ENCODE measurements at places on chromosomes 2 and 18.

- DNase-seq: no peak
Observed at GRCh38 chr2:70718736-70719135, 49.3 kb downstream of the ADD2 start.

GRCh38 chr2:30899516-30900054, 92.3 kb upstream of the CAPN13 start:
- DNase-seq: no peak

DNA sequence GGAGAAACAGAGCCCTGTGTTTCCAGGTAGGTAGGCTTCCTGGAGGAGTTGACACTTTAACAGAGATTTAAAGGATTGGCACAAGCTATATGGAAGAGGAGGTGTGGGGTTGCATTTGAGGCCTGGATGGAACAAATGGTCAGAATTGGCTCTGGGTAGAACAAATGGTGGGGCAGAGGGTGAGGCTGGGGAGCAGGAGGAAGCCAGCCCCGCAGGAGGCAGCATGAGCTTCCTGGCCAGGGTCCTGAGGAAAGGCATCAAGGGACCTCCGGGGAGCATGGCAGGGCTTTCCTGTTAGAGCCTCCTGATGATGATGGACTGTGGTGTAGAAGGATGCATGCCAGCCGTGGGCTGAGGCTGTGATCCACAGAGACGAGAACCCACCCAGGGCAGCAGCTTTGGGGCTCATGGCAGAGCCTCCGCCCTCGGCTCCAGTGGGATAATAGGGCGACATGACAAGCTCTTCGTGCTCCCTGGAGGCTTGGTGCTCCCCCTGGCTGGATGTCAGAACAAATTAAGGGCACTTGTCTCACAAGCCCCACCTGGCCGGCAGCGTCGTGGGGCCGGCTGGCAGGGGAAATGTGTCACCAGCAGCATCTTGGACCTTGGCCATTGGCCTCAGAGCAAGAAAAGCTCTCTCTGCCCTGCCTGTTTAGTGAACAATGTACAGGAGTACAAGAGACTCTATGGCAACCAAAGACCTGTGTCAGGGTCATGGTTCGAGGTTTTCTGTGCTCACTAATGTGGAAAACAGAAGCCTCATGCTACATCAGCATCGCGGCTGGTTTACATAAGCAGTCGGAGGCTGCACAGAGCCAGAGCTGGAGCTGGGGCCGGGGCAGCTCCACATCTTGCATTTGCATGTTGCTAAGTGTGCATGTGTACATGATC, 153.5 kb downstream of the MYCN start:
- no peak for DNase-seq

- no peak for DNase-seq
Observed at GRCh38 chr18:6413579-6414117, 1.1 kb downstream of the L3MBTL4 start.

DNA sequence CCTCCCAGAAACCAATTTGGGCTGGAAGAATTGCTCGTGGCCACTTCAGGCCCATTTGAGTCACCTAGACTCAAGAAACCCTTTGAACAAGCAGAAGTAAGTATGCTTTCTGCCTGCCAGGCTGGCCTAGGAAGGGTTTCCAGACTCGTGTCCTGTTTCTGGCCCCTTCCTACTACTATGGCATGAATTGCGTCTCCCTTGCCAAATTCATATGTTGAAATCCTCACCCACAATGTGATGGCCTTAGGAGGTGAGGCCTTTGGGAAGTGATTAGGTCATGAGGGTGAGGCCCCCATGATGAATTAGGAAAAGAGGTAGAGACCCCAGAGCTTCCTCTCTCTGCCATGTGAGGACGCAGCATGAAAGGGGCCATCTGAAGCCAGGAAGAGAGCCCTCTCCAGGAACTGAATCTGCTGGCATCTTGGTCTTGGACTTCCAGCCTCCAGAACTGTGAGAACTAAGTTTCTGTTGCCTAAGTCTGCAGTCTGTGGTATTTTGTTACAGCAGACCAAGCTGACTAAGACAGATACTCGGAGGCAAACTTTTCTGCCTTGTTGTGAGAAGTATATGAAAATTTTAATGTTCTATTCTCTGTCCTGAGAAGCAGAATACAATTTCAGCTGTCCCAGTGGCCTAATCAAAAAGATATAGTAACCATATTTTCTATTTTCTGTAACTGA, 13.1 kb downstream of the GPR45 start:
- DNase-seq: peak; percentile 64

- no peak for DNase-seq
Observed at GRCh38 chr2:241796610-241797138, 12.3 kb upstream of the NEU4 start.

Measured in amniotic epithelial cell (primary cell).